Dermis blood vessel endothelial cell (primary cell): ENCODE measurements at places on chromosomes 2 and 18. TPM values are rescaled to one million over a fixed set of nuclear protein-coding genes. Genes with fewer than 3 reads are reported as not detected.

- DNase-seq, result no peak
Observed at GRCh38 chr18:78658531-78658930, 321.1 kb upstream of the SALL3 start.

DNA sequence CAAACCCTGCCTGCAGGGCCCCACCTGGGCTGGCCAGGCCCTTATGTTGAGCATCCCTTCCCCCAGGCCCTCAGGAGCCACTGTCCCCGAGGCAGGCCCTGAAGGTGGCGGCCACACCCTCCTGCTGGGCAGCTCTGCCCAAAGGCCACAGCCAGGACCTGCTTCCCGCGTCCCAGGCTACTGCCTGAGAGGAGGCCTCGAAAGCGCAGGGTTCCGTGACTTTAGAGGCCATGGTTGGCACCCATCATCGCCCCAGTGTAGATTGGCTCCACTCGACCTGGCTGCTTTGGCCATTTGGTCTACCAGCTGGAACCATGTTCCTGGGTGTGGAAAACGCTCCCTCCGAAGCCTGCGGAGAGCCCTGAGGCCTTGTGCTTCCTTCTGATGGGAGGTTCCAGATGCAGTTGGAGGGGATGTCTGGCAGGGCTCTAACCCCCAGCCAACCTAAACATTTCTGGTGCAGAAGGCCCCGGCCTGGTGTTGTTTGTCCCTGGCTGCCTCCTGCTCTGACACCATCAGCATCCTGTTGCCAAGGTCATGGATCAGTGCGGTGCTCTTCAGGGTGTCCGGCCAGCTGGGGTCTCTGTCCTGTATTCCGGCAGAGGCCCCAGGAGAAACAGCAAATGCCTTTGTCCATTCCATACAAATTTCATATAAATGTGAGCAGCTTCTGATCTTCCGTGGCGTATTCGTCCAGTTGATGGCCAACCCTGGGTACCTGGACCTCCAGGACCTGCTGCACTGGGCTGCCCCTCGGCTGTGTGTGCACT is 14.7 kb downstream of the CAPN10 start:
- DNase-seq, result peak; percentile 16

Gene EPB41L3
- total RNA-seq, result 38.1 and 42.1 TPM in 2 replicates

- DNase-seq, result no peak
Observed at GRCh38 chr2:44774826-44775492, 166.5 kb upstream of the SIX3 start.

GRCh38 chr2:195408811-195409210 is 248.2 kb upstream of the SLC39A10 start:
- DNase-seq, result no peak

DNA sequence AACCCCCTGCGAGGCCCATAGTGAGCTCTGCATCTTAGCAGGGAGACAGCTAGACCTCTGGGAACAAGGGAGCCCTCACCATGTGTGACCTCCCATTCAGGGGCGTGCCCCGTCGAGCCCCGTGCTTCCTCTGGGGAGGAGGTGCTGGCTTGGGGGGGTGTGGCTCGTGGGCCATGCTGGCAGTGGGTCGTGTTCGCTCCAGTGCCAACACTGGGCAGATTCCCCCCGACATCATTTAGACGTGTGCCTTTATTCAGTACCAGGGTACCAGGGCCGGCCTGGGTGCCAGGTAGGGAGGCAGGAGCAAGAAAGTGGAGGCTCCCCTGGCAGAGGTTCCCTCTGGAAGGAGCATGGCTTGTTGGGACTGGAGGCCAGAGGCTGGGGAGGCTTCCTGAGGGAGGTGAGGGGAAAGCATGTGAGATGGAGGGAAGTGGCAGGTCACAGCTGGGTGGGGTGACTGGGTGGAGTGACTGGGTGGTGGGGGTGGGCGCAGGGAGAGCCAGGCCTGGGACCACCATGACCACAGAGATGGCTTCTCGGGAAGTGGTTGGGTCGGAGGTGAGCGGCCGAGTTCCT is 15.2 kb downstream of the GPC1 start:
- DNase-seq, result no peak

- no peak for DNase-seq
Observed at GRCh38 chr2:240869956-240870875, 1.6 kb downstream of the AGXT start.

GRCh38 chr2:101012706-101013181 is 10.7 kb downstream of the RPL31 start:
- peak; percentile 68 for DNase-seq

DNA sequence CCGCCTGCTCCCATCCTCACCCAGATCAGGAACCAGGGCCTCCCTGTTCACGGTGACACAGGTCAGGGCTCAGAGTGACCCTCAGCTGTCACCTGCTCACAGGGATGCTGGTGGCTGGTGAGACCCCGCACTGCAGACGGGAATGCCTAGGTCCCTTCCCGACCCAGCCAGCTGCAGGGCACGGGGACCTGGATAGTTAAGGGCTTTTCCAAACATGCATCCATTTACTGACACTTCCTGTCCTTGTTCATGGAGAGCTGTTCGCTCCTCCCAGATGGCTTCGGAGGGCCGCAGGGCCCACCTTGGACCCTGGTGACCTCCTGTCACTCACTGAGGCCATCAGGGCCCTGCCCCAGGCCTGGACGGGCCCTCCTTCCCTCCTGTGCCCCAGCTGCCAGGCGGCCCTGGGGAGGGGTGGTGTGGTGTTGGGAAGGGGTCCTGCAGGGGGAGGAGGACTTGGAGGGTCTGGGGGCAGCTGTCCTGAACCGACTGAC is 31.7 kb downstream of the GPC1 start:
- DNase-seq, result no peak

GRCh38 chr18:36504928-36505327 is 207.4 kb downstream of the FHOD3 start:
- DNase-seq, result no peak

Gene CRYBA2
- total RNA-seq, result not detected in 2 replicates

Gene CYS1
- 0.74 and 1.2 TPM in 2 replicates for total RNA-seq

- no peak for DNase-seq
Observed at GRCh38 chr18:32629981-32630700, 142.7 kb downstream of the KLHL14 start.

Gene PLCD4
- total RNA-seq, result 1.7 and 4.7 TPM in 2 replicates

DNA sequence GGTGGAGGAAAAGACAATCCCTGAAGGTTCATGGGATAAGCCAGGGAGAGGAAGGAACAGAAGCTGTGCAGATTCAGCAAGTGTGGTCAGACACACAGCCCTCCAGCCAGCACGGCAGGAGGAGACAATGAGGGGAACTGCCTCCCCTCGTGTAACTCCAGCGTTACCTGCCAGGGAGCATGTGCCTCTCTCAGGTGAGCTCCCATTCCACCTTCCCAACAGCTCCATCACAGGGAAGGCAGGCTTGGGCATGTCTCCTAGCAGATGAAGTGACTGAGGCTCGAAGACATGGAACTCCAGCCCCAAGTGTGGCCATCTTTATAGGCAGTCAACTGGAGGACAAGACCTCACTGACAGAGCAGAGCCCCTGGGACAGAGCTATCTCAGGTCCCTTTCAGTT is 47.4 kb downstream of the ZBTB7C start:
- no peak for DNase-seq

Gene CCDC68
- total RNA-seq, result 1.2 and 2.1 TPM in 2 replicates

- DNase-seq, result no peak
Observed at GRCh38 chr2:188898261-188898660, 75.9 kb upstream of the COL3A1 start.

DNA sequence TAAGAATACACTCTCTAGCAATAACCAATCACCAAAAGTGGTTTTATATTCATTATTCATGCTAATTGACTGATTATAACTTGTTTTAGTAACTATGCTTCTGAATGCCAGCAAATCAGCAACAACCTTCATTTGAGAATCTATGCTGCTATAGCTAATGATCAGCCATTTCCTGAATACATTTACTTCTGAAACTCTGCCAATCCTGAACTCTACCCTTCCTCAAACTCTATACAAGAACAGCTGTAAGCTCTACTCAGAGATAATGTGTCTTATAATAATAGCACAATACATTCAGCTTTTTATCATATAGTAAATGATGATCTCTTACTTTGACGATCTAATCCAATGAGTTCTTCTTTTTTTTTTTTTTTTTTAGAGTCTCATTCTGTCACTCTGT is 85.7 kb upstream of the EPAS1 start:
- DNase-seq, result peak; percentile 32

DNA sequence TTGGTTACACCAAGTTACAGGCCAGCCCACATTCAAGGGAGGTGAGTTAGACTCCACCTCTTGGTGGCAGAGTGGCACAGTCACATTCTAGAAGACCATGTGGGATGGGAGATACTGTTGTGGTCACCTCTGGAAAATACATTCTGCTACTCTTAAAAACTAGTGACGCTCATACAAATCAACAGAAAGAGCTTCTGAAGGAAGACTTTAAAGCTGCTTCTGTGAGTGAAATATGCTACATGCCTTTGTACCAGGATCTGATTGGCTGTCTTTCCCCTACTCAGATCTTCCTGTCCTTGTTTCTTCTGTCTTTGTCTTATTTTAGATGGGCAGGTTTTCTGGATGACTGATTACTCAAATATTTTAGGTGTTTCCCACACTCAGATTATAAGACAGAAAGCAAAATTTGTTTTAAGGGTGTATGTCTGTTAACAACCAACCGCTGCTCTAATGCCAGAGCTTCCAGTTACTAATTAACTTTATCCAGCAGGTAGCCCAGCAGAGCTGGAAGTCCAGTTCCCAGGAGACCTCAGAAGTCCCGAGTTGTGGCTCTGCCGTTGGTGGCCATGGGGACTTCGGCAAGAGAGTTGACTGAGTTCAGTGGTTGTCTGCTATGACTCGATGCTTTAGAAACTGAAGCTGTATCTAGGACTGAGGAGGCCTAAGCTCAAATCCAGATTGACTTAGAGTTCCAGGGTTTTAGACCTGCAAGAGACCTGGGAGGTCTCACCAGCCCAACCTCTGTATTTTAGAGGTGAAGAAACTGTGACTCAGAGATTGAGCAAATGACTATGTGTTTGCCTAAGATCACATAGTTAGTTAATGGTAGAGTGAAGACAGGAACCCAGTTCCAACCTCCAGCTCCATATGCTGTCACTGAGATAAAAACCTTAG is 7.4 kb downstream of the IL1R2 start:
- no peak for DNase-seq

DNA sequence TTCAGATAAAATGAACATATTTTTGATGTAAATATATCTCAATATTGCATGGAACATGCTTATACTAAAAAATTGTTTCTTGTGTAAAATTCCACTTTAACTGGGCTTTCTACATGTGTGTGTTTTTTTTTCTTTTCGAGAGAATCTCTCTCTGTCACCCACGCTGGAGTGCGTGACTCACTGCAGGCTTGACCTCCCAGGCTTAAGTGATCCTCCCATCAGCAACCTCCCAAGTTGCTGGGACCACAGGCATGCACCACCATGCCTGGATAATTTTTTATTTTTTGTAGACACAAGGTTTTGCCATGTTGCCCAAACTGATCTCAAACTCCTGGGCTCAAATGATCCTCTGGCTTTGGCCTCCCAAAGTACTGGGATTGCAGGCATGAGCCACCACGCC is 254.6 kb downstream of the LOXHD1 start:
- DNase-seq, result no peak

DNA sequence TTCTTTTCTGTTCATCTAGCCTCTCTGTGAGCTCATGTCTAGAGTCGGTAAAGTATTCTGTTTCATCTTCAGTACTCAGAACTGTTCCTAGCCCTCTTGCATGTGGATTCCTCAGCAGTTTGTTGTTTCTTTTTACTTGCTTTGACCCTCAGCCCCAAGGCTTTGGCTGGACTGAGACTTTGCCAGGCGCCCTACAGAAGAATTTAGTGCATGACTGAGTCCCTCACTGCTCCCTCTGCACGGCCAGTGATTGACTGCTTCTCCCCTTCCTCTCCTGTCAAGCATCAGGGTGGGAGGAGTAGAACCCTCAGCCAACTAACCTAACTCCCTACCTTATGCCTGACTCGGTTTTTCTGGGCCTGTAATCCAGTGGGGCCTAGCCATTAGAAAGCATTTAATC is 109.8 kb downstream of the ESCO1 start:
- DNase-seq, result no peak

DNA sequence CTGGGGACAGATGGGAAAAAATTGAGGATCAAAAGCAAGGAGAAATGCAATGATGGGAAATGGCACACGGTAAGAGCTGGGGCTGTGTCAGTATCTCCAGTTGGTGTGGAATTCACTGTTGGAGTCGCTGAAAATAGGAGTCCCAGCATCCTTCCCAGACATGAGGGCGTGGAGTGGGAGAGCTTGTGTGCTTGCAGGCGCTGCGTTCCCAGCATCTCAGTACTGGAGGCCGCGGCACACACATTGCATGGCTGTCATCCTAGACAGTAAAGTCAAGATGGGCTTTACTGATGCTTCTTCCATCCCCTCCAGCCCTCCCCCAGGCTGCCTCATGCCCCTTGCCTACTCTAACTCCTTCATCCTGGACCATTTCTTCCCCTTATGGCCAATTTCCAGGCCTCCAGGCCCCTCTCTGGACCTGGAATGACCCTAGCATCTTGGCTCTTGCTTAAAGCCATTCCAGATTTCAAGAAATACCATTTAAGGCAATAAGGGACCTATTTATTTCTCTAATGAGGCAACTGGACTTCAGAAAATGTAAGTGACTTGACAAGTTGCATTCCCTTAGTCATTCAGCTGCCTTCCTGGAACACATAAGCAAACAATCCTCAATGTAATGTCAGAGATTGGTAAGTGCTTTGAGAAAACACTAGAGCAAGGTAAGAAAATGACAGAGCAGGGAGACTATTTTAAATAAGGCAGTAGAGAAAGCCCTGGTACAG is 70.5 kb upstream of the TTC39C start:
- no peak for DNase-seq

Gene PPP1CB
- 126 and 143 TPM in 2 replicates for total RNA-seq

DNA sequence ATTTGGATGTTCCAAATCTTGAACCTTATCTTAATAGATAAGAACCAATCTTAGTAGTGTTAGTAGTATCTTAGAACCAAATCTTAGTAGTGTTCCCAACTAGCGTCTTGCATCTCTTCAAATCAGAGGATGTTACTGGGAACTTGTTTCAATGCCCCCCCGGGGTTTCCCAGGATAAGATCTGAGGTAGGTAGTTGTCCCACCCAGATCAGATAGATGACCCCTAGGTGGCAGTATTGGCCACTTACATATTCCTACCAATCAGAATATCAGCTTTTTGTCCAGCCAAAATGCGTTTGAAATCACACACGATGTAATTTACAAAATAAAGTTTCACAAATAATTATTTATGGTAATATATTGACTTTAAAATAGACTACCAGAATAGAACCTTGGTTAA is 314.8 kb downstream of the MBD2 start:
- DNase-seq, result peak; percentile 36

DNA sequence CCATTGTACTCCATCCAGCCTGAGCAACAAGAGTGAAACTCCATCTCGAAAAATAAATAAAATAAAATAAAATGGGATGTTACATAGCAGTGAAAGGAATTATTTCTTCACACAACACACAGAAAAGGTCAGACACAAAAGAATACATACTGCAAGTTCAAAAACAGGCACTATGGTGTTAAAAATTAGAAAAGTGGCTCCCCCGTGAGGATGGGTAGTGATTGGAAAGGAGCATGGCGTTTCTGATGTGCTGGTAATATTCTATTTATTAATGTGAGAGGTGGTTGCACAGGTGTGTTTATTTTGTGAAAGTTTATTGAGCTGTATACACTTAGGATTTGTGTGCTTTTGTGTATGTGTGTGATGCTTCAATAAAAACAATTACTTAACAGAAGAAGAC is 22.9 kb upstream of the RAB10 start:
- DNase-seq, result no peak
